ENCODE measurements at places on chromosomes 1 and 21.

DNA sequence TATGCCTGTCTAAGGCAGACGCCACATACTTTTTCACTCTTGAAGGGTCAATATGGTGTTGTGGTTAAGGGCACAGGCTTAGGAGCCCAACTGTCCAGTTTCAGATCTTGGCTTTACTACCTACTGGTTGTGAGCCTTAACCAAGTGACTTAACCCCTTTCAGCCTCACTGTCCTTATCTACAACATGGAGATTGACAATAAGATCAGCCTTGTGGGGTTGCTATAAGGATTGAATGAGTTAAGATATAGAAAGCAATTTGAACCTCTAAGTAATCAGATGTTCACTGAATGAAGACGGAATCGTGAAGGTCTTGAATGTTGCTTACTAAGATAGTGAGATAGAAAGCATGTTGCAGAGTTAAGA lies 121.3 kb upstream of the JUN start:
- DNase-seq, result no peak

DNA sequence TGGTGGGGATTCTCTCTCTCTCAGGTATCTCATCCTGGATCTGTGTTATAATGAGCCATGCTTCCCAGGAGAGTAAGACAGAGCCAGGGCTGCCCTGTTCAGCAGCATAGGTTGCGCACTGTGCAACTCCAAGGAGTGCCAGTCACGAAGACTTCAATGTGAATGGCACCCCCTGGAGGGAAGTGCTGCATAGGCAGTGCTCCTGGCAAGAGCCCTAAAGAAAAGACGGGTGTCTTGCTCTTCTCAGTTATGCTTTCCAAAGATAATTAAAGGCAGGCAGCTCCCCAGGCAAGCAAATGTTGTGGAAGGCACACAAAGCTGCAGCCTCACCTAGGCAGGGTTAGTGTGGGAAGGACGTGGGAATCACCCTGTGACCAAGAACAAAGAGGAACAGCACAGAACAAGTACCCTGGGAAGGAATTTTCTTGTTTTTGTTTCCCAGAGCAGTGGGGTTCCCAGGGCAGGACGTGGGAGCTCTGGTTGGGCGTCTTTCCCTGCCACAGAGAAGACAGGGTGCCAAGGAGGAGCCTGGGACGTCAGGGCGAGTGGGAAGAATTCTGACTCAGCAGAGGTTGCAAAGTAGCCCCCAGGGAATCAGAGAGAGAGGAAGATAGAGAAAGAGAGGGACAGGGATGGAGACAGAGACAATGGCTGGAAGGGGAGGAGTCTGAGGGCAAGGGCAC lies 120.9 kb downstream of the KCNN3 start:
- no peak for DNase-seq

DNA sequence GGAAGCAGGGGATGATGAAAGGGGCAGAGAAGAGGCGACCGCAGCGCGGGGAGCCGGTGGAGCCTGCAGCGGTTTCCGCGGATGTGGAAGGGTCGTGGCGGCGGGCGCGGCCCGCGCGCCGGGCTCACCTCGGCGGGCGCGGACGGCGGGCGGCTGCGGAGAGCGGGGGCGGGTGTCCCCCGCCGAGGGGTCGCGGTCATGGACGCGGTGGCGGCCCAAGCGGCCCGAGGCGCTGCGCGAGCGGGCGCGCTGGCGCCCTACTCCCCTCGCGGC lies 572 bp downstream of the LPGAT1 start:
- no peak for DNase-seq

- DNase-seq, result no peak
Measured at GRCh38 chr1:119655154-119655553, 7.1 kb upstream of the ZNF697 start.

DNA sequence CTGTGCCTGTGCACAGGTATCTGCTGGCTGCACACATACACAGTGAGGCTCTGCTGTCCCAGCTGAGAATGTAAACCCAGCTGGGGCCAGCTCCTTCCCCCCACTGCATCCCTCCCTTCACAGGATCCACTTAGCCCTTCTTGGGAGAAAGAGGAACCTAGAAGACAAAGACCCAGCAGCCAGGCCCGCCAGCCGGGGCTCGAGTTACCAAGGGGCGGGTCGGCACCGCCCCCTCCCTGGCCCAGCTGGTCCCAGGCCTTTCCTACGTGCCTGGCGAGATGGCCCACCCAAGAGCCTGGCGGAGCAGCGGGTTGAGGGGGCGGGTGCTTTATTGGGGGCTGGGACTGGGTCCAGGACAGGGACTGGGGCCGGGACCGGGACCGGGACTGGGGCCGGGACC lies 2.1 kb downstream of the SH3BGRL3 start:
- no peak for DNase-seq

DNA sequence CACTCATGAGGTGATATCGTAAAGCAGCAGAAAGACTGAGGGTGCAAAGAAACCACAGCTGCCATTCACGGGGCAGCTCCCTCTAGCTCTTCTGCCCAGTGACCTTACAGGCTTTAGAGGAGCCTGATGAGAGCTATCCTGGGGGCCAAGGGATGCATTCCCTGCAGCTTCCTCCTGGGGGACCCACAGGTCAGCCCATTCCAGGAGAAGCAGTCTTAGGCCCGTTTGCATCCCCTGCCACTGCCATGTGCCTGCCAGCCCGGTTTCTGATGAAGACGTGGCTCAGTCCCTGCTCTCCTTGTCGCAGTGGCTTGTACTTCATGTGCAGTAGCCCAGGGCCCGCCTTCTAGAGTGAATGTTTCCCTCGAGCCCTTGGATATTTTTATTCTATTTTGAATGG lies 22.8 kb downstream of the ATP5PO start:
- DNase-seq, result no peak

DNA sequence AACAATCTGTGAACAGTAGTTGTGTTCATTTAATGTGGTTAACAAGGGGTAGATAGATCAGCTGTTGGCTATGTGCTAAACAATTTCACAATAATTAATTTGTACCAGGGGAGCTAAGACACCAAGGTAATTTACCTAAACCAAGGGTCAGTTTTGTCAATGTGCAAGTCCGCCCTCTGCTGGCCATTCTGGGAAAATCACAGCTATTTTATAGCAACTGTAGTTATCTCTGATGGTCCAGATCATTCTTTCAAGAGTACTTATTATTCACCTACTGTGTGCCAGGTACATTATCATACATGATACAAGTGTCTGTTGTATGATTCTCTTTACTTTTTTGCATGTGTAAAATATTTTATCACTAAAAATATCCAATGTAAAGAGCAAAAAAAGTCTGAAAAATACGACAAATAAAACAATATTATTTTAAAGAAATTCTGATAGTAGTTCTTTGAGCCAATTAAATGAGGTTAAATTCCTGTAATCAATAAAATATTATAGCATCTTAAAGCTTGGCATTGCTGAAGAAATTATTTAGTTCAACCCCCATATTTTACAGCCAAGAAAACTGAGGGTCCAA lies 312.3 kb upstream of the FAM78B start:
- DNase-seq, result peak; percentile 15

DNA sequence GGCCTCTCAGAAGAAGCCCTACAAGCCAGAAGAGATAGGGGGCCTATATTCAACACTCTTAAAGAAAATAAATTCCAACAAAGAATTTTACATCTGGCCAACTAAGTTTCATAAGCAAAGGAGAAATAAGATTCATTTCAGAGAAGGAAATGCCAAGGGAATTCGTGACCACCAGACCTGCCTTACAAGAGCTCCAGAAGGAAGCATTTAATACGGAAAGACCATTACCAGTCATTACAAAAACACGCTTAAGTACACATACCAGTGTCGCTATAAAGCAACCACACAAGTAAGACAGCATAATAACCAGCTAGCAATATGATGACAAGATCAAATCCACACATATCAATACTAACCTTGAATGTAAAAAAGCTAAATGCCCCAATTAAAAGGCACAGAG lies 704.9 kb upstream of the CHRM3 start:
- no peak for DNase-seq

DNA sequence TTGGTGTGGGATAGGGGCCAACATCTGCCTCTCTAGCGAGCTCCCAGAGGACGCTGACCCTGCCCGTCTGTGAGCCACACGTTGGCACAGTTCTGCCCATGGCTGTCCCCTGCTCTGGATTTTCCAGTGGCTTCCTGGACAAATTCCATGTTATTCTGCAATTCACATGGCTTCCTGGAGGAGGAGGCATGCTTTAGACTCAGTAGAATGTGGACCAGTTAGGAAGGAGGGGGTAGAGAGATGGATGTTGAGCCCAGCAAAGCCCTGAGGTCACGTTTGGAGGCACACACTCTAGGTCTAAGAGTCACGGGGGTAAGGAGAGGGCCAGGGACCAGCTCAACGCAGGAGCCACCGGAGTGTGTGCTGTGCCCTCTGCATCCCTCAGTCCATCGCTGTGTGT lies 12.2 kb downstream of the COL8A2 start:
- no peak for DNase-seq

DNA sequence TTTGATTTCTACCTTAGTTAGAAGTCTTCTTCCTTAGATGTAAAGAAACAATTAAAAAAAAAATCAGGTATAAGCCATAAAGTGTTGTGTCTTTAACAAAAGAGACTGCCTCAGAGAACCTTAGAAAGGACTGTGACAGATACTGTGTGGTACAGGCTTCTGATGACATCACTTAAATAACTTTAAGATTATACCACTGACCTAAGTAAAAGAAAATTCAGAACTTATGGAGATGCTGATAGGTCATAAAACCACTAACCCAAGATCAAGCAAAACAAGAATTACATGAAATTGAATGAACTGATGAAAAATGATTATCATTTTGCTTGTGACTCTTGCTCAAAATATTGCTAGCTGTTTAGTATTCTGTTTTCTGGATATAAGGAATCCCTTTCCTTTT lies 220.8 kb downstream of the NRIP1 start:
- DNase-seq, result no peak

GRCh38 chr1:39091845-39092645 lies 65.9 kb downstream of the NDUFS5 start:
- no peak for DNase-seq

DNA sequence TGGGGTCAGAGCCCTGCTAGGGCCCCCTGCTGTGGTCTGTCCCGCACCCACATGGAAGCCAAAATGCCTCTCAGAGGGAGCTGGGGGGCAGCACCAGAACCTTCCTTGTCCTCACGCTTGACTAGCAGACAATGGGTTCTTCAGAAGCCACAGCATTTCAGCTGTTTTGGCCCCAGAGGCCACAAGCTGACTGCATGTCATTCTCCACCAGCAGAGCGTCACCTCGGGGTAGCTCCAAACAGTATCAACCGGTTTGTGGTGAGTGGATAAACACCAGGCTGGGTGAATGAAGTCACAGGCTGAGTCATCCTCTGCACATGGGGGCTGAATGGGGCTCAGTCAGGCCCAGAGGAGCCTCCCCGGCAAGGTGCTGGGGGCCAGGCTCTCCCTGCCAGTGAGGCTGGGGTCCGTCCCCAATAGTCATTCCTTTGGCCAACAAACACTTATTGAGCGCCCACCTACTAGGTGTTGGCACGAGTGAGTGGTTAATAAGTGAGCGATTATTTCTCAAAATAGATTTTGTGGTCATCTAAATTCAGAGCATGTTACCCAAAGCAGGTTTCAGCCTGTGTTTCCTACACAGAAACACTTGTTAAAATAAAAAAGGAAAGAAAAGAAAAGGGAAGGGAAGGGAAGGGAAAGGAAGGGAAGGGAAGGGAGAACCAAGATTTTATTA lies 9.1 kb downstream of the OLIG1 start:
- DNase-seq, result no peak

DNA sequence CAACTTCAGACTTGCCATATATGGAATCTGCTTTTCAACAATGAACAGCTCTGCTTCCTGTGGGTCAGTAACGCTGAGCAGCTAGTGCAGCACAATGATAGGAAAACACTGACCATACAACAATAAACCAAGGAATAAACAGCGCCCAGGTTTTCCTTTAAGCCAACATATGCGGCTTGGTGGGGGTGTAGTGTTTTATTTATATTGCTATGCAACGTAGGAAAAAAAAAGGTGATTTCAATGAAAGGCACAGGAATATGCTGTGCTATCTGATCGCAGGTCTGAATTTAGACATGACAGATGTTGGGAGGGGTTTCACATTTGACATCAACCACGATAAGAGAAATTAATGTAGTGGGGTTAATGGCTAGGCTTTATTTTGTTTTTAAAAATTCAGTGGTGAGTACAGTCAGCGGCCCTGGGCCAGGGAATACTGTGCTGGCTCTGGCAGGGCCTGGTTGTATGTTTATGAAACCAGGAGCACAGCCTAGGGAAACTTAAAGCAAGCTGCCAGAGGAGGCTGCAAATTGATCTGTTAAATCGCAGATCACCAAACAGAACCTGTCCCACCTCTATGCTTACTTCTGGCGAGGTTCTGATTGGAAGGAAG lies 4.3 kb downstream of the TSPAN2 start:
- no peak for DNase-seq

DNA sequence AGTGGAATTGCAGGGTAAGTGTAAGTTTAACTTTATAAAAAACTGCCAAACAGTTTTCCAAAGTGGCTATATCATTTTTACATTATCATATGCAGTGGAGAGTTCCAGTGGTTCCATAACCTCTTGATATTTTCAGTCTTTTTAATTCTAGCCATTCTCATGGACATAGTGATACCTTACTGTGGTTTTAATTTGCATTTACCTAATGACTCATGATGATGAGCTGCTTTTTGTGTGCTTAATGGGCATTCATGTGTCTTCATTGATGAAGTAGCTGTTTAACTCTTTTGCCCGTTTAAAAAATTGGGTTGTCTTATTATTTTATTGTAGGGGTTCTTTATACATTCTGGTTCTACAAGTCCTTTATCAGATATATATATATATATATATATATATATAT lies 29.4 kb downstream of the SNX27 start:
- no peak for DNase-seq

GRCh38 chr21:39381009-39381408 lies 32.1 kb upstream of the HMGN1 start:
- no peak for DNase-seq

GRCh38 chr1:5727191-5727590 lies 265.0 kb downstream of the NPHP4 start:
- no peak for DNase-seq

DNA sequence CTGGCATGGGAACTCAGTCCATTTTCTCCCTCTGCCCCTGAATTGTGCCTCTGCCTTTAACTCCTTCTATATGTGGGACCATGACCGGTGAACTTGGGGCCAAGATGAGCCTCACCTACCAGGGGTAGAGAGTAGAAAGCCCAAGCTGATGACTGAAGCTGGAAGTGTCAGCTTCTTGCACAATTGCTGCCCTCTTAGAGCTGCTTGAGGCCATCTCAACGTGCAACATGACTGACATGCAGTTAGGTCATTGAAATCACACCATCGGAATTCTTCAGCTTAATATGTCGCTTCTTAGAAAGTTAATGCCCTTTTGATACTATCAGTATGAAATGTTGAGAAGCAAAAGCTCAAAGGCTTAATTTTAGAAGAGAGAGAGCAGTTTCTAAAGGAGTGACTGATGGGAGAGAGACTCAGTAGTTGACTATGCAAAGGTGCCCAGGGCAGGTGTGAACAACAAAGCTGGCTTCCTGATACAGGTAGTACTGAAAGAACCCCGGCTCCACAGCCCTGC lies 89.4 kb upstream of the UBE2U start:
- DNase-seq, result no peak

DNA sequence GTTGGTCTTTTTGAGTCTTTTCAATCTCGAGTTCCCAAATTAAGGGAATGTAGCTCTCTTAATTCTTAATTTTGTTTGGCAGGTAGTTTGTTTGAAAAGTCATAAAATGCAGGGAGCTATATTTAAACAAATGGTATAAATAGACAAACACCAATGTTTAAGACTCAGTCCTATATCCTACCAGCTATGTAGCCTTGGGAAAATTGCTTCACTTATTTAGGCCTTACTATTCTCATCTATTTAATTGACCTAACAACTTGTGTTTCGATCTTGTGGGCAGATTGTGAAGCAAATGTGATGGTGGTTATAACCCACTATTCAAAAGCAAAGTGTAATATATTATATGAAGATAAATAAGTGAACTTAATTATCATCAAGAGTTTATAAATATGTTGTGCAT lies 167.3 kb upstream of the KCTD3 start:
- DNase-seq, result no peak

- DNase-seq, result no peak
Measured at GRCh38 chr1:214248311-214249085, 32.5 kb upstream of the SMYD2 start.
